Activated T-helper 1 cell treated with Interleukin-2 at 50 U/mL for 16 hours (primary cell): ENCODE measurements at places on chromosomes 13 and 19.

GRCh38 chr19:15280048-15280725, 47.9 kb upstream of the EPHX3 start:
- DNase-seq: no peak

- no peak for DNase-seq
Measured at GRCh38 chr13:91372911-91373310, 25.4 kb downstream of the MIR17HG start.

- DNase-seq: no peak
Measured at GRCh38 chr13:32746474-32746873, 160.2 kb downstream of the PDS5B start.

DNA sequence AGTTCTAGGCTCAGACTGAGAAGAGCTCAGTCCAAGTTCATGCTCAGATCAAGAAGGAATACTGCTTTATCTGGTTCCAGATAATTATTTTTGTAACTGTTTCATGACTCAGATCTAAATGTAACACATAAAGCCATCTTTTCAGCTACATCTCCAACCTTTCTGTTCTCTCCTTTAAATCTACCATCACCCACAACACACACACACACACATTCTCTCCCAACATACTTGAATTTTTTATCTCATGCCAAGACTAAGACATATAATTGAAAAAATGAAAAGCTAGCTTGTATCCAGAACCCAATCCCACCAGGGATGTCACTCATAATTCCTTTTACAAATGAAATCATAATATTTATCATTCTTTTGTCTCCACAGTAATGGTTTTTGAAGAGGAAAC, 7.6 kb downstream of the KATNAL1 start:
- no peak for DNase-seq

DNA sequence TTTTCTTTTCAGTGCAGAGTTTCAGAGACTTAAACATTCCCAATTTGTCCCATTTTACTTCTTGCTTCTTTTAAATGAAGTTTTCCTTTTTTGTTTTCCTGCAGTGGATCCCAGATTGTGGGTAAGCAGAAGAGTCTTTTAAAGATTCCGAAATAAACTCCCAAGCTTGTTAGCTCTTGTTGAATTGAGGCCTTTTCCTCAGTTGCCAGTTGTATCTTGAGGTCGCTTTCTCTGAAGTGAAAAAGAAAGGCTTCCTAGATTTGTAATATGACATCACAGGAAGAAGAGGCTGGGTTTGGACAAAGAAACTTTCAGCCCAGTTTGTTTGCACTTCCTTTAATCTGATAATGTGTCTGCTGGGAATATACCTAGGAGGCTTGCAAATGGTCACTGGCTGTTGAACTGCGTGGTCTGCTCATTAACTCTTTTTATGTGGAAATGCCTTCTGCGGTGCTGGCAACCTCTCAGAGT, at the start of gene LPAR6:
LPAR6 (minus strand) TSS at position 233 of the 471 bp plus-strand sequence. CDS start 690 bp downstream, outside the sequence.
- no peak for DNase-seq

DNA sequence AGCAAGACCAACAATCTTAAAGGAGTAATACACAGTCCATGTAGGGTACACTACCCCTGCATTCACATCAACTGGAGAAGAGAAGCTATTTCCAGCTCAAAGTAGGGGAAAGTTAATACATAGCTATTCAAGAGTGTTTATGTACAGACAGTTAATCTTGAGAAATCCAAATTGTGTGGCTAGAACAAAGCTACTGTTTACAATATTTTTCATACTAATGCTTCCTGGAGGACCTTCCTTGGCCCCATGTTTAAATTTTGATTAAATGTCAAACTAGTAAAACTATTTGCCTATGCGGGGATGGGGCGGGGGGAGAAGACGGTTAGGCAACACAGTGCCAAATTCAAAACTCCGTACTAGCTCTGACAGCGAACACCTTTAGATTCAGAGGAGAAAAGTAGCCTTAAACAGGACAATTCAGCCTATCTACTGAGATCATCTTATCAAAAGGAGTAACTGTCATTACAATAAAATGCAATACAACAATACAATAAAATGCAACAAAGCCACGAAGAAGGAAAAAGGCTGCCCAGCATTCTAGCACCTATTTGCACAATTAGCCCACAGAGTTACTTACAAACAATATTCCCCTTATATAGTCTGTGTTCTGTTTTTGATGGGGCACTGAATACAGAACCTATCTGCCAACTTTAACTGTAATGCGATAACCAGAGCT, 29.1 kb downstream of the BRD4 start:
- DNase-seq: no peak

DNA sequence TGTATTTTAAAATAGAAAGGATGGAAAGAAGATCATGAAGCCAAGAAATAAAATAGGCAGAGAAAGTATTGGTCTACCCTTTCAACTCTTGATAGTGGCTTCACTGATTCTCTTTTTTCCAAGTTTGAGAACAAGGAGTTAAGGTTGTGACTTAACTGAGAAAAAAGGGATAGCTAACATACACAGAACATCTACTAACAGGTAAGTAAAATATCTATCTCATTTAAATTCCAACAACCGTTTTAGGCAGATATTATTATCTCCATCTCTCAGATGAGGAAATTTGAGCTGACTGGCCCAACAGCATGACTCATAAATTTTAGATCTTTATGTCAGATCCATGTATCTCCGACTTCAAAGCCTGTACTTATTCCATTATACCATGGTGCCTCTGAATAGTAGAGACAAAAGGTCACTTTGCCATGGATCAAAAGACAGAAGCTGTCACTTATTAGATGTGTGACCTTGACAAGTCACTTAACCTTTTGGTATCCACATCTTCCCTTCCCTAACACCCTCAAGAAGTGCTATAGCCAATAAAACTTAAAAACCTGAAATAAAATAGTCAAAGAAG, 152.1 kb downstream of the DACH1 start:
- DNase-seq: no peak

DNA sequence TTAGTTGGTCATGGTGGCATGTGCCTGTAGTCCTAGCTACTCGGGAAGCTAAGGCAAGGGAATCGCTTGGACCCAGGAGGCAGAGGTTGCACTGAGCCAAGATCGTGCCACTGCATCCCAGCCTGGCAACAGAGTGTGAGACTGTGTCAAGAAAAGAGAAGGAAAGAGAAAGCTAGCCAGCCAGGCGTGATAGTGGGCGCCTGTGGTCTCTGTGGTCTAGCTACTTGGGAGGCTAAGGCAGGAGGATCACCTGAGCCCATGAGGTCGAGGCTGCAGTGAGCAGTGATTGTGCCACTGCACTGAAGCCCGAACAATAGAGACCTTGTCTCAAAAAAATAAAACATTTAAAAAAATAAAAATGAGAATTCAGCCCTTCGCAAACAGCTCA, 33.3 kb downstream of the TIMM13 start:
- DNase-seq: no peak

GRCh38 chr13:47859165-47859564, 141.9 kb downstream of the SUCLA2 start:
- DNase-seq: no peak

DNA sequence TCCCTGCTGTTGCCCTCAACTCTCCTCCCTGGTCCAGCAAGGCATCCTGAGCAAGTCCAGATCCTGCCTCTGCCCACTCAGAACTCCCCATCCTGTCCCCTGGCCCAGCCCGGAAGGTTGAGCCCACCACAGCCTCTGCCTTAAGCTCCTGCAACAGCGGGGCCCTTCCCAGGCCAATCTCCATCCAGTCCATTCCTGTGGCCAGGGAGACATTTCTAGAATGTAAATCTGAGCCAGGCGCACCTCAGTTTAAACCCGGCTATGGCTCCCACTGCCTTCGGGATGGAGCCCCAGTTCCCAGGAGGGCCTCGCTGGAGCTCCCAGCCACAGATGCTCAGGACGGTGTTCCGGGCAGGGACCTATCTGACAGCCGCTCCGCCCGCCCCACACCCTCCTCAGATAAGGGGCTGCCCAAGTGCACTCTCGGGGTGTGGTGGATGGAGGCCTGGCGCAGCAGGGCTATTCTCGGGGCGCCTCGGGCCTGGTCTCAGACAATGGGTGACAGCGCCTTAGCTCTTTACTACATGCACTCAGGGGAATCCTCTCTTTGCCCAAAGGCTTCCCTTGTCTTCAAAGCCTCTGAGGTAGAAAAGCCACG, 5.3 kb downstream of the TRAPPC6A start:
- DNase-seq: no peak

DNA sequence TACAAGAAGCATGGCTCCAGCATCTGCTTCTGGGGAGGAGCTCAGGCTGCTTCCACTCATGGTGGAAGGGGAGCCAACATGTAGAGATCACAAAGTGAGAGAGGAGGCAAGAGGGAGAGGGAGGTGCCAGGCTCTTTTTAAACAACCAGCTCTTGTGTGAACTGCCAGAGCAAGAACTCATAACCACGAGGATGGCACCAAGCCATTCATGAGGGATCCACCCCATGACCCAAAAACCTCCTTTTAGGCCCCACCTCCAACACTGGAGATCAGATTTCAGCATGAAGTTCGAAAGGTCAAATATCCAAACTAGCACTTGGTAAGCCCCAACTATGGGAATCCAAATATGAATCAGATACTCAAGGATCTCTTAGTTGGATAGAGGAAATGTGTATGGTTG, 131.2 kb downstream of the RXFP2 start:
- DNase-seq: no peak

GRCh38 chr13:100491164-100491842, 97.3 kb downstream of the GGACT start:
- no peak for DNase-seq

- DNase-seq: no peak
Measured at GRCh38 chr13:30882026-30882850, 23.8 kb upstream of the MEDAG start.

GRCh38 chr19:53971673-53972072, 8.9 kb downstream of the CACNG8 start:
- DNase-seq: no peak

DNA sequence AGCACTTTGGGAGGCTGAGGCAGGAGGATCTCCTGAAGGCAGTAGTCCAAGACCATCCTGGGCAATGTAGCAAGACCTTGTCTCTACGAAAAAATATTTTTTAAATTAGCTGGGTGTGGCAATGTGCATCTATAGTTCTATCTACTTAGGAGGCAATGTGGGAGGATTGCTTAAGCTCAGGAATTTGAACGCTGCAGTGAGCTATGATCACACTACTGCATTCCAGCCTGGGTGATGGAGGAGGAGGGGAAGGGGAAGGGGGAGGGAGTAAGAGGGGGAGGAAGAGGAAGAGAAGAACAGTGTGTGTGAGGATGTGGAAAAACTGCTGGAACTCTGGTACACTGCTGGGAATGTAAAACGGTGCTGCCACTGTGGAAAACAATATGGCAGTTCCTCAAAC, 9.2 kb upstream of the CLIP3 start:
- DNase-seq: no peak

- no peak for DNase-seq
Measured at GRCh38 chr13:32515246-32515645, 23.3 kb downstream of the N4BP2L2 start.

GRCh38 chr19:4482721-4483364, 10.7 kb downstream of the HDGFL2 start:
- DNase-seq: no peak

DNA sequence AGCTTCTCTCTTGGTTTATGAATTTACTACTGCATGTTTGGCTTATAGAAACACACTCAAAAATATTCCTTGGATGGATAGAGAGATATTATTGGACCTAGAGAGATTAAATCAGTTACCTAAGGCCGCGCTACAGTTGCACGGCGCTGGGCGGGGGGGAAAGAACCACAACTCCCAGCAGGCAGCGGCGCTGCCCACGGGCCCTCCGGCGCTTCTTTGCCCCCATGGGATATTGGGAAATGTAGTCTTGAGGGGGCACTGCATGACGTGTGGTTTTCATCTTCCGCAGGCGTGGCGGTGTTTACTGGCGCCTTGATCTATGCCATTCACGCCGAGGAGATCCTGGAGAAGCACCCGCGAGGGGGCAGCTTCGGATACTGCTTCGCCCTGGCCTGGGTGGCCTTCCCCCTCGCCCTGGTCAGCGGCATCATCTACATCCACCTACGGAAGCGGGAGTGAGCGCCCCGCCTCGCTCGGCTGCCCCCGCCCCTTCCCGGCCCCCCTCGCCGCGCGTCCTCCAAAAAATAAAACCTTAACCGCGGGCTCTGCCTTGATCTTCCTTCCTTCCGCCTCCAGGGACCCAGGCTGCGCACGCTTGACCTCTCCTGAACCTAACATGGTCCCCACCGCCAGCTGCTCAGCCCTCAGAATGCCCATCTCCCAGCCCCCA, 4.8 kb downstream of the EMP3 start:
- DNase-seq: peak; percentile 79

GRCh38 chr13:112995395-112996191, 26.6 kb downstream of the MCF2L start:
- no peak for DNase-seq
